ENCODE measurements at places on chromosomes 11 and 22. TPM values are rescaled to one million over a fixed set of nuclear protein-coding genes. Genes with fewer than 3 reads are reported as not detected.
A peak's percentile ranks its signal among the peaks of the same experiment; 100 is the strongest.

DNA sequence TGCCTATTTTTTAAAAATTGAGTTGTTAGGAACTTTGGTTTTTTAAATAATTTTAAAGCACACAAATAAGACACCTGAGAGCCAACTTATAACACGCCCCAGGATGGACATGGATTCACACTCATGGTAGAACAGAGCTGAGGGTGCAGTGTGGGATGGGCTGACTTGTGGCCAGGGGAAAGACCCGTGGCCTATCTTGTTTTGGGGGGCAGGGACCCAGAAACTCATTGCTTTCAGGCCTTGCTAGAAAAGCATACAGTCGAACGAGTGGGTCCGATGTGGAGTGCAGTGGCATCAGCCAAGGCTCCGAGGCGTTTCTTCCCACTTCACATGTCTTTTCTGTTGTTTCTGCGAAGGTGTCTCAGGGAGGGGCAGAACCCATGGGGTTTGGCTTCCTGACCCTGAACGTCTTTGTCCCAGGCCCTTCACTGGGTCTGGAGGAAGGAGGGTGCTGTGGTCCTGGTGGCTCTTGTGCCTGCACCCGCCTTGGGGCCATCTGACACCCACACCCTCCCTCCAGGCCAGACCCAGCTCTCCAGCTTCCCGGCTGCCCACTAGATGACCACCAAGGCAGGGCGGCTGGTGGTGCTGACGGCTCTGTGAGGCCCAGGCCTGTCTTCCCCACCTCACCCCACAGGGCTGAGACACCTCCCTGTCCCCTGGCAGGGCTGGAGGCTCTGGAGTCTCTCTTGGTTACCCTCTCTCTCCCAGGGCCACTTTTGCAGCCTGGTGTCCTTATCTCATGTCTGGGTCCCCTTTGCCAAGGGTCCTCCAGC lies 120.8 kb downstream of the KCNQ1 start:
- no peak for DNase-seq

DNA sequence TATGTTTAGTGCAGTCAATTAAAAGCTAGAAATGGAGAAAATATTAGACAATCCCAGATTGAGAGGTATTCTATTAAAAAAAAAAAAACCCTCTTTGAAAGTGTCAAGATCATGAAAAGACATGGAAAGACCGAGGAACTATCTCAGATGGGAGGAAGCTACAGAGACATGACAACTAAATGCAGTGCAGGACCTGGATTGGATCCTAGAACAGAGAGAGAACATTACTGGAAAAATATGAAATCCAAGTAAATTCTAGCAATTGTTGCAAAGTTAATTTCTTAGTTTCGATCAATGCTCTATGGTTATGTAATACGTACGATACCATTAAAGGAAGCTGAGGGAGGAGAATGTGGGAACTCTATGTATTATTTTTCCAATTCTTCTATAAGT lies 43.2 kb downstream of the SLC1A2 start:
- DNase-seq = no peak

GRCh38 chr11:94032066-94032465 lies 10.9 kb downstream of the HEPHL1 start:
- DNase-seq = no peak

DNA sequence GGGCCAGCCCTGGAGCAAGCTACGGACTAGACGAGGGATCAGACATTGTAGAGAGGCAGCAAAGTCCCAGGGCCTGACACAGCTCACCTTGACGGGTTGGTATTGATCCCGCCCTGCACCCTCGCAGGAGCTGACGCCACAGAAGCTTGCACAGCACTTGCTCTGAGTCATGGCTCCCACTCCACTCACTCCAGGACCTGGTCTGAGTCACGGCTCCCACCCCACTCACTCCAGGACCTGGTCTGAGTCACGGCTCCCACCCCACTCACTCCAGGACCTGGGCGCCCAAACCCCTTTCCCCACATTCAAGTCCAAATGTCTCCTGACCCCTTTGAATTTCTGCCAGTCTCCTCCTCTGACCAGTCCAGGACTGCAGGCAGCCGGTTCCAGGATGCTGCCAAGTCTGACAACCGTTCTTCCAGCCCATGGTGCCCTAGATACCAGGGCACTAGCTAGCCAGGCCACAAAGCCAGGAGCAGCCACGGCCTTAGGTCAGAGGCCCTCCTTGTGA lies 6.0 kb upstream of the PNPLA5 start:
- DNase-seq = peak; percentile 84

- DNase-seq = no peak
Measured at GRCh38 chr22:50701428-50702154, 29.0 kb downstream of the SHANK3 start.

GDPD4 gene
- not detected for total RNA-seq

NRIP3 gene
- total RNA-seq = 4.3 TPM

RGL4 gene
- not detected for total RNA-seq
